ENCODE measurements at places on chromosomes 5 and 9. TPM values are rescaled to one million over a fixed set of nuclear protein-coding genes. Genes with fewer than 3 reads are reported as not detected.

CDH10 gene
- 0.74 TPM for total RNA-seq

OR1J2 gene
- total RNA-seq, result not detected

ADAMTS12 gene
- total RNA-seq, result 7.6 TPM

RASGEF1C gene
- total RNA-seq, result 2.5 TPM

CMYA5 gene
- total RNA-seq, result 10.1 TPM

AJM1 gene
- 1.2 TPM for total RNA-seq

ANKRD31 gene
- 1.2 TPM for total RNA-seq

GFI1B gene
- total RNA-seq, result not detected

SPATA31C2 gene
- not detected for total RNA-seq

TPD52L3 gene
- not detected for total RNA-seq

KIF24 gene
- total RNA-seq, result 0.49 TPM

TMC1 gene
- total RNA-seq, result not detected
